Hepatic stellate cell (primary cell): ENCODE measurements at places on chromosomes 2 and 18.

DNA sequence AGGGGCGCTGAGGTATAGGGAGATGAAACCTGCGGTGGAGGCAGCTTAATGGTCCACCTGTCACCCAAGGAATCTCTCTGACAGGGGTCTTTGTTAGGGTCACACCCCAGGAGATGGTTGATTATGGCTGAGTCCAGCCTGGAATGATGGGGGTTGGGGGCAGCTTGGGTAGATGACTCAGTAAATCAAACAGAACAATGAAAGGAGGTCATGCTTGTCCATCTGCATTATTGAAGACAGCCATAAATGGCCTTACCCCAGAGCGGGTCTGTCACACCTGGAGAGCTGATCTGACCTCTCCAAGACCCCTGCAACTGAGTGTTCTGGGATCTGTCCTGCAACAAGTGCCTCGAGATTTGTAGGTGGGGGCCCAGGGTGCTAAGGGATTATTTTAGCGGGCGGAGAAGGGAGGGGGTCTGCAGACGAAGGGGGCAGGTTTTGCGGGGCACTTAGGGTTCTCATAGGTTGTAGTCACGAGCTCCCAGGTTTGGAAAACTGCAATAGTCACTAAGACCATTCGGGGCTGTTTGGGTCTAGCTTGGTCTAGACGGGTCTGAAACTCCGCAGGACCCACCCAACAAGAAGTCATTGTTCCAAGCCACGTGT is 771 bp upstream of the IGFBP2 start:
- no peak for DNase-seq

- no peak for DNase-seq
These were observed 219.5 kb downstream of the SOX11 start for GRCh38 chr2:5911718-5912117.

DNA sequence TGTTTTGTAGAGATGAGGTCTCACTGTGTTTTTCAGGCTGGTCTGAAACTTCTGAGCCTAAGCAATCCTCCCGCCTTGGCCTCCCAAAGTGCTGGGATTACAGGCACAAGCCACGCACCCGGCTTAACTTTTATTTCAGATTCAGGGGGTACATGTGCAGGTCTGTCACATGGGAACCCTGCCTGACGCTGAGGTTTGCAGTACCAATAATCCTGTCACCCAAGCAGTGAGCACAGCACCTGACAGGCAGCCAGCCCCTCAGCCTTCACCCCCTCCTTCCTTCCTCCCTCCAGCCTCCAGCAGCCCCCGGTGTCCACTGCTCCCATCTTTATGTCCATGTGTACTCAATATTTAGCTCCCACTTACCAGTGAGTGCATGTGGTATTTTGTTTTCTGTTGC is 46.0 kb upstream of the RPL31 start:
- DNase-seq, result no peak

DNA sequence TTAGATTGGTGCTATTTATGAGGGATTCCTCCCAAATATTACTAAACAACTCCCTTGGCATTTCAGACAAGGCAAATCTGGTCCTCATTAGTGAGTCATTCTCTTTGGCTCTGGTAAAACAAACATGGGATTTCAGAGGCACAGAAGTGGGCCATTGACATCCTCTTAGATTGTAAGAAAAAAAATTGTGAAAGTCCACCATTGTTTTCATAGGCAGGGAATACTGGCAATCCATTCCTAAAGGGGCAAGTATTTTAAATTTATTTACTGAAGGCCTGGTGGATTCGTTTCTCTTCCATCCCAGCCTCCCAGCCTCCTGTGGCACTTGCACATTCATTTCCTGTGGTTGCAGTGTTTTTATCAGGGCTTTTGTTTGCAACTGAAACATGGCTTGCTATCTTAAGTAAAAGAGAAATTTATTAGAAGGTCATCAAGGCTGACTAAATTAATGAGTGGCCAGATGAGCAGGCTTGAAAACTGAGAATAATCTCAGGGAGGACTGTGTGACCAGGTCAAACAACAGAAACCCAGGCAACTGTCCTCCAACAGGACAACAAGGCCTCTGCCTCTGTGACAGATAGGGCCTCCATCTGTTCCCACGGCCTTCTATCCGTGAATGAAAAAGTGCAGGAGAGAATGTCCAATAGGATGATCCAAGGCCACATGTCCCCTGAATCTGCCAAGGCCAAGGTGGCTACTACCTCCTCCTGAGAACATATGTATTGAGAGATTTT is 23.1 kb upstream of the TNFAIP6 start:
- DNase-seq, result peak; percentile 76

- DNase-seq, result no peak
These were observed 2.0 kb downstream of the CNNM4 start for GRCh38 chr2:96762529-96763311.

DNA sequence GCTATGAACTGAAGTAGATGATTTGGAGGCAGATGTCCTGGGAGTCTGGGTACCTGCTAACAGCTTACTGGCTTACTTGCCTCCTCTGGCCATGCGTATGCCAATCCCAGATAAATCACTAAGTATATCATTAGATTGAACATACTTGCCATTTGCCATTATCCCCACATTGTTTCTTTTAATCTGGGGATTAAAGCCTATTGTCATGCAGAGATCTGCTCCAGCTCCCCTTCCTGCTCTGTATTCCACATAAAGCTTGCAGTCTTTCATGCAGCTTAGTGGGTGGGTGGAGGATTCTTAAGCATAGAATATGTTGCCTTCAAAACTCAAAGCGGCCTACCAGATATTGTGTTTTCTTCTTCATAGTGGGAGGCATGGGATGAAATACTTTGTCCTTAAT is 311.8 kb upstream of the MMADHC start:
- DNase-seq, result no peak

DNA sequence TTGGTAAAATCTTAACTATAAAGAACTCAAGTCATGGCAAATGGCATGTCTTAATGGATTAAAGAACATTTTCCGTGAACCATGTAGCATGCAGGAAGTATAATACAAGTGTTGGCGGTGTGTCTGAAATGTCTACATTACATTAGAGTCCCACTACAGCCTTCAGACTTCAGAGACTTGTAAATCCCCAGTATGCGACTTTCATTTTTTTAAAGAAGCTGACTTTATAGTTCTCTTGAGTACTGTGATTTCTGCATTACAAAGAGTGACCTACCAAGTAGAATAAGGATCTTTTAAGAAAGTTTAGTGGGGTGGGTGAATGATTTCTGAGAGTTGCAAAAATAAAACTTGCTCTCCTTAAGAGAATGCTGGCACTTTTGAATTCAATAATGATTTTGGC is 140.7 kb upstream of the FN1 start:
- no peak for DNase-seq

DNA sequence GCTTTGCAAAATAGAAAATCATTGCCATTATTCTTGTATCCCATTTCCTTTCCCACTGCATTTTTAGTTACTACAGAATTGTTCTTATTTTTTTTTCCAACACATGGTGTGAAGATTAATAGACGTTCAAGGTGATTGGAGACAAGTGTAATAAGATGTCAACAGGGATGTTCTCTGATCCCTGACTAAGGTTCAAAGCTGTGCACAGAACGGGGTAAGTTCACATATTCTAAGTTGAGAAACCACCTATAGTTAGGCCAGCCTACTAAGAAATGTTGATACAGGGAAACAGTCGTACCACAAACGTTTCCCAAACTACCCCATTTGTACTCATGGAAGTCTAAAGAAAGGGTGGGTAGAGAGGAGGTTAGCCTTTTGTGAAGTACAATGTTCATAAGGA is 6.4 kb upstream of the TMEM17 start:
- DNase-seq, result no peak

GRCh38 chr2:20113986-20114938 is 62.8 kb upstream of the LAPTM4A start:
- no peak for DNase-seq

GRCh38 chr2:117126656-117127055 is 687.8 kb upstream of the DDX18 start:
- no peak for DNase-seq

- no peak for DNase-seq
These were observed 59.1 kb upstream of the TXNDC2 start for GRCh38 chr18:9826685-9827084.

DNA sequence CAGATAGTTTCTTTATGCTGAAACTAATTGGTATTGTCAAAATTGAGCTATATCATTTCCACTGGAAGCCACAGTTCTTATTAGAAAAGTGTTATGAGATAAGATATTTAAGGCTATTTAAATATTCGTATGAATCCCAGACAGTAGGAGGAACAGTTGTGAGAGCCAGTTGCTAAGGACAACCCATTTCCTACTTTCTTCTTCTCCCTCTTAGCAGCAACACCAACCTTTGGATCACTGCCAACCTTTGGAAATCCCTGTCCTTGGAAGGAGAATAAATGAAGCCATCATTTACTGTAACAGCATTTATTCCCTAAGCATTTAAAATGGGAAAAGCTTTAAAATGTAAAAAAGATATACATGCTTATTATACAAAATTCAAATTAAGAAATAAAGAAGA is 85.8 kb downstream of the PLCL1 start:
- DNase-seq, result no peak

DNA sequence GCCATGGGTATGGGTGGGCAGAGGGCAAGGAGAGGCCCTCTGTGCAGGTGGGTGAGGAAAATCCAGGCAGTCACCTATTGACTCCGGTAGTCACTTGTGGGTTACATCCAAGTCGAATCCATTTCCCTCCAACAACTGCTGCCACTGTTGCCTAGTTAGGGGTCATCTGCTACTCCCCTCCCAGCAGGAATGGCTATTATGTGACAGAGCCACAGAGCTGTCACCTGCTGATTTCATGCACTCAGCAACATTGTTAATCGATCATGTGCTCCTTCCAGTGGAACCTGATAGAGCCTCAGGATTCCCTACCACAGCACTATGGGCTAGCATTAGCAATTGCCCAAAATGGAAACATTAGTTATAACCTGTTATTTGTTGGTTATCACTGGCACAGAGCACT is 31.4 kb downstream of the POLR1A start:
- no peak for DNase-seq

DNA sequence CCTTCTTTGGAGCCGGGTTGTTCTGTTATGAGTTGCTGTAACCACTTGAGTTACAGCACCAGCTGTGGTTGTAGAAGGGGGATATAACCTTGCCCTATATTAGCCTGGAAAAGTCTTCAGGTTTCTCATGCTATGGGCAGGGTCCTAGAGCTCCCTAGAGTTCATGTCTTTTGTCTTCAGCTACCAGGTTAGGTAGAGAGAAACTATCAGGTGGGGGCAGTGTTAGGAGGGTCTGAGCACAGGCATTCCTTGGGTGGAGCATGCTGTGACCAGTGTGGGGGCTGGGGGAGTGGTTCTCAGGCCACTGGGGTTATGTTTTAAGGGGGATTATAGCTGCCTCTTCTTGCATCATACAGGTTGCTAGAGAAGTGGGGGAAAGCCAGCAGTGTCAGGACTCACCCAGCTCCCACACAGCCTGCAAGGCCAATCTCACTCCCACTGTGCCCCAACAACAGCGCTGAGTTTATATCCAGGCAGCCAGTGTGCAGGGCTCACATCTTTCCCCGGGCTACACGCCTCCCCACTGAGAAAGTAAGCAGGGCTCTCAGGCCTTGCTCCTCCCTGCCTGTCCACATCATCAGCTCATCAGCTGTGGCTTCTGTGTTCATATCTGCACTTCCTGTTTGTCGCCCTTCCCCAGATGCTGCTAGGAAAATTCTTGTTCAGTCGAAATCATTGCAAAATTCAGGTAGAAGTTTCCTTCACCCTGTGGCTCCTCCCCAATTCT is 133.8 kb upstream of the NRXN1 start:
- no peak for DNase-seq

- no peak for DNase-seq
These were observed 9.4 kb downstream of the ITGAV start for GRCh38 chr2:186599186-186599778.

DNA sequence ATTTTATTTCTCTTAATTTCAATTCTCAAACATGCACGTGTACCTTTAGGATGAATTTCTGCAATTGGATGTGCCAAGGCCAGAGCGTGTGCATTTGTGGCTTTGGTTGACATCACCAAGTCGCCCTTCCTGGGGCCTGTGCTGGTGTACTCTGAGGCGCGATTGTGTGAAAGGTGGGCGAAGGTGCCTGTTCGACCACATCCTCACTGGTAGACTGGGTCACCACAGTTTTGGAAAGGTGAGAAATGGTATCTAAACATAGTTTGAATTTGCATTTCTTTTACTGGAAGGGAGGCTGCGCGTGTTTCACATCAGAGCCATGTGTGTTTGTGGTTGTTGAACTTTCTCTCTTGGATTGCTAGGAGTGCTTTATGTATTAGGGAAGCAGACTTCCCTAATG is 89.8 kb downstream of the LDLRAD4 start:
- DNase-seq, result no peak

GRCh38 chr2:10141736-10142639 is 19.4 kb downstream of the RRM2 start:
- DNase-seq, result no peak

- peak; percentile 61 for DNase-seq
These were observed at the start of gene RNPEPL1 for GRCh38 chr2:240567872-240568677. Gene RNPEPL1, plus strand, starts transcription at chr2:240568484. Its CDS starts 103 bp downstream, at chr2:240568587.

DNA sequence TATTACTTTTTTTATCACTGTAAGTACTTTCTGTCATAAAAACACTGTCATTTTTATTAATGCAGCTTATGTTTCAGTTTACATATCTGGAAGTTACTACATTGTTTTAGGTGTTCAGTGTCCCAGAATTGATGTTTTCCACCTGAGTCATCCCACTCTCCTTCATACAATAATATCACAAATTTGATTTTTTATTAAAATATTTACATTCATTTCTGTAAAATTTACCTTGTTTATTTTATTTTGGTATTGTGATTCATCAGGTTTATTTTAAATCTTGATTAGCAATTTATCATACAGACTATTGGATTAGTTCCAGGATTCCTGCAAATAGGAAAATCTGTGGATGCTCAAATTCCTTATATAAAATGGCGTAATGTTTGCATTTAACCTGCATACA is 1662.9 kb downstream of the SUCLG1 start:
- DNase-seq, result no peak

DNA sequence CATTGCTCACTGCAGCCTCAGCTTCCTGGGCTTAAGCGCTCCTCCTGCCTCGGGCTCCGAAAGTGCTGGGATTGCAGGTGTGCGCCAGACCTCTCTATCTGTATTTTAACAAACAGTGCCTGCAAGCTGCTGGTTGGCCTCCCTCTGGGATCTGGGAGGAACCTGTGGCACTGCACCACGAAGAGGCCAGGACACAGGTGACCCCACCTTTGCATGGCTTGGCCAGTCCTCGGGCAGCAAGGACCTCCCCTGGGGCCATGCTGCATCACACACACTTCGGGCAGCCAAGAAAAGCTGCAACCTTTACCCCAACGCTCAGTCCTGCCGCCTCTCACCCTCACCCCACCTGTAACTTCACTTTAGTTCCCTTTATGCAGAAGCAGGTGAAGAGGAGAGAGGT is 70.0 kb downstream of the PXDN start:
- no peak for DNase-seq

DNA sequence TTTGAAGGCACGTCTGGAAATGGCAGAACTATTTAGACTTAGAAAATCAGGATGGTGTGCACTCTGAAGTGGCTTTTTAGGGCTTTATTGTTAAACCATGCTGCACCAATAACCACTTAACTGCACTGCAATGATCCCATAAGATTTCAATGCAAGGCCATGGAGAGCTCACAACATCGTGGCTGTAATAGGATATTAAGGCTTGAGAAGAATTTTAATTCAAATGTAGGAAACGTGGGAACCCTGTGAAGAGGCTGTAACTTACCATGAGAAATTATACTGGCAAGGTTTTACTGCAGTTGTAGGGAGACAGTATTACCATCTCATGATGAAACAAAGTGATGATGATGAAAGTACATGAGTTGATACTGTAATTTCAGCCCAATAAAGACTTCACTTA is 242.5 kb downstream of the AFF3 start:
- no peak for DNase-seq

- no peak for DNase-seq
These were observed 6.5 kb downstream of the PTMA start for GRCh38 chr2:231714639-231715498.
